Activated CD4-positive, alpha-beta T cell treated with anti-CD3 and anti-CD28 coated beads for 4 hours (primary cell): ENCODE measurements at places on chromosomes 12 and 14.

- no peak for DNase-seq
Observed at GRCh38 chr14:103994535-103995184, 52.3 kb upstream of the RD3L start.

- DNase-seq: no peak
Observed at GRCh38 chr12:15526033-15526432, 203.7 kb downstream of the PTPRO start.

DNA sequence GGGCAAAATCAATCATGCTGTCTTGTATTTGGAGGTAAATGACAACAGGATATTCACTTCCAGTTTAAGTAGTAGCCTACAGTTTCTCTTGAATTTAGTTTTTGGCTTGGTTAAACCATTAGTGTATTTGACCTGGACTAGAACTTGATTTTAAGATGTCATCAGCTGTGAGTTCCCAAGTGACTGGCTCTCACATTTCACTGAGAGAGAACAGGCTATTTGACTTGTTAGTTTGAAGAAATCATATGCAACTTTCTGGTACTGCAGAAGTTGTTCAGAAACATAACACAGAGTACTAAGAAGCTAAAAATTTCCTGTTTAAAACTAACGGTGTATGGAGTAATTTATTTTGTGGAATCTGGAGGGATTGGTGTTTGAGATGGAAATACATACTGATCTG lies 22.3 kb downstream of the MNAT1 start:
- DNase-seq: no peak

GRCh38 chr12:9319842-9320173 lies 111.6 kb upstream of the PZP start:
- DNase-seq: no peak

DNA sequence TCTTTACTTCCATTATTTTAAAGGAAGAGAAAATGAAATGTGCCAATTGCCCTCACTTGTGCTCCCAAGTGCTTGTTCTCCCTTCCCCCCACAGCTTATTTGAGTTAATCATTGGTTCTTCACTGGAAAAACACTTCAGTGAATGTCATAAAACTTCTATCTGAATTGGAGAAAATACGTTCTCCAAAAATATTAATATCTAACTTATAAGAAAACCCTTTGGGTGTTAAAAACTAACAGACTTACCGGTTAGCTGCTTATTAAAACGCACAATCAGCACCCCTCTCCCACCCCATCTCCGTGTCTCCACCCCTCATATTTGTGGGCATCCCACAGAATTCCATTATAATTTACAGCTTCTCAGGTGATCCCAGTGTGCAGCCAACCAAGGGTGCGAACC lies 31.7 kb downstream of the PLEKHA5 start:
- no peak for DNase-seq

DNA sequence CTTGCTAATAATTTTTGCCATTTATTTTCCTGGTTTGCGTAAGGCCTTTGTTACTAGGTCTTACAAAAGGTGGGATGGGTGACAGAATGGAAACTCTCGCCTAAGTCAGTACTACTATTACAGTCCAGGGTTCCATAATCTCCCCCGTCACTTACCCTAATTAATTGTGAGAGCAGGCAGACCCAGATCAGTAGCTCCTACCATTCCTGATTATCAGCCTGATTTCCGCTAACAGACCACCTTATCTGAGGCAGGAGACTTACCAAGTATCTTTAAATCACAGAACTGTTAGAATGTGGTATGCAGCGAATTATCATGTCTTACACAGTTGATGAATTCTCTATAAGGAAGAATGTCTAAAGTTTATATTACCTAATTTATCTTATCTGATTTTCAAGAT lies 234.7 kb downstream of the FOXN3 start:
- no peak for DNase-seq

DNA sequence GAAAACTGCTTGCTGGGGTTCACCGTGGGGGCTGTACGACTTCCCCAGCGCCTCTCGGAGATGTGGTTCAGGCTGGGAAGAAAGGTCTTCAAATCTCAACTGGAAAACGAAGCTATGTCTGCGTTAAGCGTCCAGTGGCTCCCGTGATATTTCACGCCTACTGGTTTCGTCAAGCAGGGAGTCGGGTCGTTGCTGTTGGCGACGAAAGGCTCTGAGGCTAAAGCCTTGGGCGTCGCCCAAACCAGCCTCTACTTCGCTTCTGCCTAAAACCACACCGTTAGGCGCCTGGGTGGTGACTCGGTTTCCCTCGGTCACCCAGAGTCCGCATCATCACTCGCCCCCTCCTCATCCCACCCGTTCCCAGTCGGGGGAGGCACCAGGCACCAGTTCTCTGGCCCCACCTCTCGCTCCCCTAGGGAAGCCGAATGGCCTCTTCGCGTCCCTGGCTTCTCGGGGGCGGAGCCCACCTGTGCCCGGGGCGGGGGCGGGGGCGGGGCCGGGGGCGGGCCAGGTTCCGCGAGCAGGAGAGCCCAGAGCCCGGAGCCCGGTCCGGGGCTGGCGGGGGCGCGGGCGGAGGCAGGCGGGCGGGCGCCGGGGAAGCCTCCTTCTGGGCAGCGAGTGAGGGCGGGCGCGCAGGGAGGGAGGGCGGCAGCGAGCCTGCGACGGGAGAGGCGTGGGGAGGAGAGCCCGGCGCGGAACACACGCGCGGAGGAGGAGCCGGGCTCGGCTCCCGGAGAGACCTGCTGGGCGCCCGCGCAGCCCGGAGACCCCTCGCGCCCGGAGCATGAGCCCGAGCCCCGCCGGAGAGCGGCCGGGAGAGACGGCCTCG lies at the start of gene B4GALNT3:
Gene B4GALNT3 (plus strand): TSS at position 510 of the 829 bp plus-strand sequence. CDS start 438 bp downstream, outside the sequence.
- DNase-seq: peak; percentile 45

GRCh38 chr14:32075672-32076277 lies 1.3 kb upstream of the ARHGAP5 start:
- DNase-seq: peak; percentile 50

DNA sequence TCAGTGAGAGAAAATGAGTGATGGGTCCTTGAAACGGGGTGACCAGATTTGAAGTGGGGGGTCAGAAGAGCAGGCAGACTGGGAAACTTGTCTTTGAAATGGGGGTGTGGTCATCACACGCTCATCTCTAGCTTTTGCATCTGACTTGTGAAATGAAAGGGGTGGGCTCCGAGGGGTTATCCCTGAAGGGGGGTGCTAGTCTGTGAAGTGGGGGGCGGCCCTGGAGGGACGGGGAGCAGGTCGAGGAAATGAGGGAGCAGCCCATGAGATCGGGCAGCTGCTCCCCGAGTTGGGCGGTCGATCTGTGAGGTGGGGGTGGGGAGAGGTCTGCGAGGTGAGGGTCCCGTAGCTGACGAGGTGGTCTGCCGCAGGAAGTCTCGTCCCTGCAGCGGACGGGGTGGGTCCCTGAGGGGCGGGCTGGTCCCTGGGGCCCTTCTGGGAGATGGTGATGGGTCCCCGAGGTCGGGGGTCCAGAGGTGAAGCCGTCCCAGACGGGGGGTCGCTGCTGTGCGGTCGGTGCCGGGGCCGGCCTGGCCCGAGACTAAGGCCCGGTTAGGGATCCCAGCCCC lies 542 bp downstream of the PXN start:
- no peak for DNase-seq
